ENCODE measurements at places on chromosomes 16 and 17.

- DNase-seq: no peak
These were observed 44.0 kb downstream of the SREBF1 start for GRCh38 chr17:17792551-17793377.

GRCh38 chr17:41583137-41584127, 3.3 kb downstream of the KRT14 start:
- no peak for DNase-seq

DNA sequence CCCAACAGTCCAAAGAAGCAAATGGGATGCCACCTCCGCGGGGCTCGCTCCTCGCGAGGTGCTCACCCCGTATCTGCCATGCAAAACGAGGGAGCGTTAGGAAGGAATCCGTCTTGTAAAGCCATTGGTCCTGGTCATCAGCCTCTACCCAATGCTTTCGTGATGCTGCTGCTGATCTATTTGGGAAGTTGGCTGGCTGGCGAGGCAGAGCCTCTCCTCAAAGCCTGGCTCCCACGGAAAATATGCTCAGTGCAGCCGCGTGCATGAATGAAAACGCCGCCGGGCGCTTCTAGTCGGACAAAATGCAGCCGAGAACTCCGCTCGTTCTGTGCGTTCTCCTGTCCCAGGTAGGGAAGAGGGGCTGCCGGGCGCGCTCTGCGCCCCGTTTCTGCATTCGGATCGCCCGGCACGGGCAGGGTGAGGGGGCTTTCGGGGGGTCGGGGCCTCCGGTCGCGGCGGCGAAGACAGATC, at the start of gene CDH13:
Gene CDH13, plus strand, starts transcription at position 179 of the 471 bp plus-strand sequence.
- no peak for DNase-seq

DNA sequence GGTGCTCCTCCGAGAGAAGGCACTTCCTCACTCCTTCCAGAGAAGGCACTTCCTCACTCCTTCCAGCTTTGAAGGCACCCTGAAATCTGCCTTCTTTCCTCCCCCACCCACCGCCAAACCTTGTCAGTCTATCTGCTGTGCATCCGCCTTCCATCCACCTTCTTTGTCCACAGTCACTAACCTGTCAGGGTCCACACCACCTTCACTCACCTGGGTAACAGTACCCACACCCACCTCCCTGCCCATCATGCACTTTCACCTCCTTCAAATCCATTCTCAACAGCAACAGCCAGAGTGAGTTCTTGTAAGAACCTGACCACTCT, 5.2 kb downstream of the CCDC102A start:
- DNase-seq: no peak

DNA sequence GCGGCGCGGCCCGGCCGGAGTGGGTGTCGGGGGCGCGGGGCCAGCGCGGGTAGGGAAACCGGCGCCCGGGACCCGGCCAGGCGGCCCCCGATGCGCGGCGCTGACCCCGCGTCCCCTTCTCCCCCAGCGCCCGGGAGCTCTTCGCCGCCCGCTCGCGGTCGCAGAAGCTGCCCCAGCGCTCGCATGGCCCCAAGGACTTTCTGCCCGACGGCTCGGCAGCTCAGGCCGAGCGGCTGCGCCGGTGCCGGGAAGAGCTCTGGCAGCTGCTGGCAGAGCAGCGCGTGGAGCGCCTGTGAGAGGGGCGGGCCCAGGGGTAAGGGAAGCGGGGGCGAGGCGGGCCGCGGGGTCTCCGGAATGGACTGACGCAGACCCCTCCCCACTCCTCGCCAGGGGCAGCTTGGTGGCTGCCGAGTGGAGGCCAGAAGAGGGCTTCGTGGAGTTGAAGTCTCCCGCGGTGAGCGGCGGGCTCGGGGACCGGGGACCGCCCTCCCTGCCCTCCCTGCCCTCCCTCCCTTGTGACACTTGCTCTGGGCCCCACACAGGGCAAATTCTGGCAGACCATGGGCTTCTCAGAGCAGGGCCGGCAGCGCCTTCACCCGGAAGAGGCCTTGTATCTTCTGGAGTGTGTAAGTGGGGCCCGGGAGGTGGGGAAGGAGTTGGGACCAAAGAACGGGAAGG, 430 bp downstream of the TSEN54 start:
- DNase-seq: no peak

DNA sequence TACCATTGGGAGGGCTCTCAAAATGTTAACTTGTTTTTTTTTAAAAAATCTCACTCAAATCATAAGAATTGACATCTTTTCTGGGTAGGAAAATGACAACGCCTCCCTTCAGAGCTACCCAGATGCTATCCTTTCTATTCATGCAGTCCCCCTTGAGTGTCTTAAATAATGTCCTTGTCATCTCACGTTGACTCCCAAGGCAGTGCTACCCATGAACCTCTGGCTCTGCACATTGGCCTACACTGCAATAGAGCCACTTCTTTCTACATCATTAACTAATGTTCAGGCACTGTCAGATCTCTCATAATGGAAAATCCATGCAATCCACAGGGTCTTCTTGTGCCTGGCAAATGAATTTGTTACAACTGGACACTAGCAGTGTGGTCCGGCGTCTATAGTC, 569.8 kb upstream of the ZFHX3 start:
- no peak for DNase-seq

- no peak for DNase-seq
These were observed 60.5 kb downstream of the CREBBP start for GRCh38 chr16:3819746-3820724.

DNA sequence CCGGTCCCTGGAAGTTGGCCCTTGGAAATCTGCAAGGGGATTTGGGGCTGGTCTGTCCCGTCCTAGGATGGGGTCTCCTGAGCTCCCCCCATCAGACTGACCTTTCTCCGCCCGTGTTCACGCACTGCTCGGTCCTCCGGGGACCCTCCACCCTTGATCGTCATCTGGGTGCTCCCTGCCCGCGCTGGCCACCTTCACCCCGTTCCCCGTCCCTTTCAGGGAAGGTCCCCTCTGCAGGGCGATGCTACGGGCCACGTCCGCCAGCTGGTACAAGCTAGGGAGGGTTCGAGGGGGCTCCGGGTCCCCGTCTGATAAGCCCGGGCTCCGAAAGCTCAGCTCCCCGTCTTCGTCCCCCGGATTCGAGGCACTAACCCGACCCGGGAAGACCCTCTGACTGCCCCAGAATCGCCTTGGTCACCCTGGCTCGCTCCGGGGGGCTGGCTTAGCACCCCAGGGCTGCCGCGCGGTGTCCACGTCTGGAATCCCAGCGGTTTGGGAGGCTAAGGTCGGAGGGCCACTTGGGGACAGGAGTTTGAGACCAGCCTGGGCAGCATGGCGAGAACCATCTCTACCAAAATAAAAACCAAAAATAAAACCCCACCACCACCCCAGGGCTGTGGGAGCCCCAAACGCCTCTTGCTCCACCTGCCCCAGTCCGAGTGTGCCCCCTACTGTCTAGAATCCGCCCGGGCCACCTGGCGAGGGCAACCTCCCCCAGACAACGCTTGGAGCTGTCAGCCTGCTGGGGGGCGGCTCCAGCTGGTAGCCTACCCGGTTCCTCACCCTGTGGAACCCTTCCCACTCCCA, 1.1 kb upstream of the SLC43A2 start:
- peak; percentile 60 for DNase-seq

- DNase-seq: no peak
These were observed 106.7 kb downstream of the HS3ST3B1 start for GRCh38 chr17:14407541-14407940.

DNA sequence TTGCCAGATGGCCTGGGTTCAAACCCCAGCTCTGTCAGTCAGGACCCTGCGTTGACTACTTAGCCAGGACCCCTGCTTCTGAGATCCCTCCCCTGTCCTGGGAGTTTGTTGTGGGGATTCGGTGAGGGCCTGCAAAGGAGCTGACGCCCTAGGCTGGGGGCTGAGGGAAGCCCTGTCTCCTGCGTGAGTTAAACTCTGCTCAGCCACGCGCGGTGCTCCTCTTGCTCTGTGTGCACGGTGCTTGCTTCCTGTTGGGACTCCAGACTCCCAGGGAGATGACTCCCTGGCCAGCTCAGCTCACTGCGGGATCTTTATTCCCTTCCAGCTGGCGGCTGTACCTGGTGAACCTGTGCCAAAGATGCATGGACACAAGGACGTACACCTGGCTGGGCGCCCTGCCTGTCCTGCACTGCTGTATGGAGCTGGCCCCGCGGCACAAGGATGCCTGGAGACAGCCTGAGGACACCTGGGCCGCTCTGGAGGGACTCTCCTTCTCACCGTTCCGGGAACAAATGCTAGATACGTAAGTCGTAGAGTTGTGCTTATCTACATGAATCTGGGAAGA, 37.4 kb downstream of the RNF213 start:
- DNase-seq: no peak

- DNase-seq: no peak
These were observed 37.7 kb upstream of the CCDC182 start for GRCh38 chr17:57782647-57783337.

All from activated CD8-positive, alpha-beta memory T cell treated with anti-CD3 and anti-CD28 coated beads for 4 hours (primary cell).